SJSA1 (cell line): ENCODE measurements at places on chromosomes 16 and 17. TPM values are rescaled to one million over a fixed set of nuclear protein-coding genes. Genes with fewer than 3 reads are reported as not detected.

Gene NPB
- total RNA-seq, result 0.56 and 0.84 TPM in 2 replicates

Gene OTOP2
- not detected in 2 replicates for total RNA-seq

Gene METTL2A
- total RNA-seq, result 18.9 and 29.9 TPM in 2 replicates

Gene ADAD2
- total RNA-seq, result not detected in 2 replicates

Gene TBC1D26
- total RNA-seq, result not detected in 2 replicates

DNA sequence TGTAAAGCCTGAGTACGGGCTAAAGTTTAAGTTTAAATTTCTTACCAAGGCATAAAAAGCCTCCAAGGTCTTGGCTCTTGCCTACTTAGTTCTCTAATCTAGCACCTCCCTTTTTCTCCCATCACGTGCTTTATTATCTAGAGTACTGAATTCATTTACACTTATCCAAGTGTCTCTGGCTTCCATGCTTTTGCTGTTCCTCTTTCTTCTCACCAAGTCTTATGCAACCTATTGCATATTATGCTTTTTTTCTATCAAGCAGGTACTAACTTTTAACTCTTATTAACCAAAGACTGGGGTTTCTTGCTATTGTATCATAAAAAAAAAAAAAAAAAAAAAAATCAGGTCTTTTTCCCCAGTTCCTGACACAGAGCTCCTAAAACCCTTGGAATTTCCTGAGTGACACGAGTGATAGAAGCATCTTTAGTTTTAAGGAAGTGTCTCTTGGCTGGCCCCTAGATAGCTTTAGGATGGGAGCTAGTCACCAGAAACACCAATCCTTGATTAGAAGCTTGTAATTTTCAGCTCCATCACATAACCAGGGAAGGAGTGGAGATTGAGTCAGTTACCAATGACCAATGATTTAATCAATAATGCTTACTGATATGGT lies 44.9 kb downstream of the SSH2 start:
- H3K36me3 ChIP-seq, result peaks cover 2% of the 10 kb centered on the region
- H3K27ac ChIP-seq, result no peak overlapping the region
- no peak overlapping the region for H3K4me3 ChIP-seq

DNA sequence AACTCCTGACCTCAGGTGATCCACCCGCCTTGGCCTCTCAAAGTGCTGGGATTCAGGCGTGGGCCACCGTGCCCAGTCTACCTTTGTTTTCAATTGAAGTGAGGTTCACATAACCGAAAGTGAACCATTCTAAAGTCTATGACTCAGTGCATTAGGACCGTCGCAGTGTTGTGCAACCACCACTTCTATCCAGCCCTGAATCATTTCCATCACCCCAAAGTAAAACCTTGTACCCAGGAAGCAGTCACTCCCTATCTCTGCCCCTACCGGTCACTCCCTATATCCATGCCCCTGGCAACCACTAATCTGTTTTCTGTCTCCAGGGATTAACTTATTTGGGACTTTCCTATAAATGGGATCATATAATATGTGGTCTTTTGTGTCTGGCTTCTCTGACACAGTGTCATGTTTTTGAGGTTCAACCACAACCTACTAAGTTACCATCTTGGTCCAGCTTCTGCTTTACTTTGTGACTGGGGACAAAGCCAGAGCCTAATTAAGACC lies 28.3 kb upstream of the CDC42EP4 start:
- H3K27ac ChIP-seq, result peak overlapping the region; percentile 84
- H3K4me1 ChIP-seq, result peaks cover 74% of the 10 kb centered on the region
- no peak overlapping the region for H3K4me3 ChIP-seq
- no peaks in the 10 kb centered on the region for H3K36me3 ChIP-seq
- DNase-seq, result peak; percentile 93

DNA sequence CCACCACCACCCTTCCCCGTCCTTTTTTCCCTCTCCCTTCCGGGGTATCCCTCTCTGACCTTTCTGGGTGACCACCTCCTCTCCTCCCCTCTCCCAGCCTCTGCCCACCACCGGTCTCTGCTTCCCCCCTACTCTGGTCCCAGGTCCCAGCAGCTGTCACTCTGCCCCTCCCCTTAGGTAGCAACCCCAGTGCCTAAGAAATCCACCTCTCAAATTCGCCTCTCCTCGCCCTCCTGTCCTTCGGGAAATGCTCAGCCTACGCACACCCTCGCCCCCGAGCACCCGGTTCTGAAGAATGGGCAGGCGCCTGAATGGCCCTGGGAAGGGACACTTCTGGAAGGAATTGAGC lies 775 bp upstream of the SP6 start:
- no peak for DNase-seq
- peaks cover 13% of the 10 kb centered on the region for H3K4me1 ChIP-seq
- H3K4me3 ChIP-seq, result no peak overlapping the region
- no peaks in the 10 kb centered on the region for H3K36me3 ChIP-seq
- H3K27ac ChIP-seq, result no peak overlapping the region

DNA sequence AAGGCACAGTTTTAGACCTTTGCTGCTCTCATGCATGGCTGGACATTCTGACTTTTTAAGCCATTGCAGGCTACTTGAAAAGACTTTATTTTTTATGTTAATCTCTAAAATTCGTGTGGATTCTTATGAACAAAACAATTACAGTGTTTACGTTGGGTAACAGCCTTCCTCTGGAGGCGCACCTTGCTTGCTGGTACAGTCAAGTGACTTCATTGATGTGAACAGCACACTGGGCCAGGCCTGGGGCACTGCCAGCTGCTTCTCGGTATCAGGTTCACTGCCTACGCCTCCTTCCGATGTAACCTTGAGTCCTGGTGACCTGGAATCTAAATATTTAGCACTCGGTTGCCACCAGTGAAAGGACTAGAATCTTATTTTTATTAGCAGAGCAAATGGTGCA lies 27.8 kb downstream of the MARCHF10 start:
- H3K27me3 ChIP-seq, result no peaks in the 10 kb centered on the region
- H3K4me1 ChIP-seq, result peaks cover 9% of the 10 kb centered on the region; the same call in 1 of the 2 replicates
- H3K36me3 ChIP-seq, result no peaks in the 10 kb centered on the region
- DNase-seq, result no peak
- H3K4me3 ChIP-seq, result no peak overlapping the region

GRCh38 chr17:34703533-34703932 lies 124.2 kb downstream of the TMEM132E start:
- peak; percentile 8 for DNase-seq
- no peaks in the 10 kb centered on the region for H3K36me3 ChIP-seq
- no peak overlapping the region for H3K27ac ChIP-seq
- no peak overlapping the region for H3K4me3 ChIP-seq
- no peaks in the 10 kb centered on the region for H3K27me3 ChIP-seq

GRCh38 chr17:45022655-45023339 lies 28.6 kb downstream of the DCAKD start:
- no peak overlapping the region for H3K4me3 ChIP-seq
- peaks cover 24% of the 10 kb centered on the region for H3K4me1 ChIP-seq
- no peaks in the 10 kb centered on the region for H3K27me3 ChIP-seq

GRCh38 chr17:39114723-39115122 lies 36.7 kb downstream of the PLXDC1 start:
- H3K27me3 ChIP-seq, result no peaks in the 10 kb centered on the region
- no peak for DNase-seq
- H3K4me3 ChIP-seq, result no peak overlapping the region
- H3K4me1 ChIP-seq, result no peaks in the 10 kb centered on the region
- no peak overlapping the region for H3K27ac ChIP-seq

DNA sequence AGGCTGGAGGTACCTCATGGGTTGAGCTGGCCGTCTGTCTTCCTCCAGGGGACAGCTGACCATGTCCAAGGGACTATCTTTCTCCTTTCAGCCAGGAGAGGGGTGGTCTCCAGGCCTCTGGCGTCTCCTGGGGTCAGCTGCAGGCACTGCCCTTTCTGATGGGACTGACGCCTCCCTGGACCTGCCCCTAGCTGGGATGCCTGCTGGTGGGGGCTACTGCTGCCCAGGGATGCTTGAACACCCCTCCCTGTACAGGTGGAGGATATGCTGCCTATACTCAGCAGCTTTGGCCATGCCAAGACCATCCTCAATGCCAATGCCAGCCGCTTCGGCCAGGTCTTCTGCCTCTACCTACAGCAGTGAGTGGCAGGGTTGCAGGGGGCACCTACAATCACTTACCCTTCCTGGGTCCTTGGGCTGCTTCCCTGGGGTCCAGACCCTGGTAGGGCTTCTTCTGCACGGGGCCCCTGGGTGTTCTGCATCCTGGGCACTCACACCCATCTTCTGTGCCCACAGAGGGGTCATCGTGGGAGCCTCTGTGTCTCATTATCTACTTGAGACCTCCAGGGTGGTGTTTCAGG lies 4.2 kb downstream of the MYO15B start:
- H3K36me3 ChIP-seq, result peaks cover 7% of the 10 kb centered on the region
- no peak overlapping the region for H3K4me3 ChIP-seq
- peaks cover 16% of the 10 kb centered on the region for H3K4me1 ChIP-seq
- H3K27ac ChIP-seq, result no peak overlapping the region
- peaks cover 22% of the 10 kb centered on the region for H3K27me3 ChIP-seq
- no peak for DNase-seq

- DNase-seq, result peak; percentile 52
- H3K4me3 ChIP-seq, result peak overlapping the region; percentile 69
- peaks cover 41% of the 10 kb centered on the region for H3K36me3 ChIP-seq
- H3K27me3 ChIP-seq, result no peaks in the 10 kb centered on the region
- peaks cover 14% of the 10 kb centered on the region; the same call in 1 of the 2 replicates for H3K4me1 ChIP-seq
Measured at GRCh38 chr17:36544044-36544306, 744 bp upstream of the GGNBP2 start.

- H3K36me3 ChIP-seq, result no peaks in the 10 kb centered on the region
- no peak for DNase-seq
- H3K27ac ChIP-seq, result no peak overlapping the region
- H3K4me3 ChIP-seq, result no peak overlapping the region
Measured at GRCh38 chr16:82190386-82190785, 20.4 kb upstream of the MPHOSPH6 start.

DNA sequence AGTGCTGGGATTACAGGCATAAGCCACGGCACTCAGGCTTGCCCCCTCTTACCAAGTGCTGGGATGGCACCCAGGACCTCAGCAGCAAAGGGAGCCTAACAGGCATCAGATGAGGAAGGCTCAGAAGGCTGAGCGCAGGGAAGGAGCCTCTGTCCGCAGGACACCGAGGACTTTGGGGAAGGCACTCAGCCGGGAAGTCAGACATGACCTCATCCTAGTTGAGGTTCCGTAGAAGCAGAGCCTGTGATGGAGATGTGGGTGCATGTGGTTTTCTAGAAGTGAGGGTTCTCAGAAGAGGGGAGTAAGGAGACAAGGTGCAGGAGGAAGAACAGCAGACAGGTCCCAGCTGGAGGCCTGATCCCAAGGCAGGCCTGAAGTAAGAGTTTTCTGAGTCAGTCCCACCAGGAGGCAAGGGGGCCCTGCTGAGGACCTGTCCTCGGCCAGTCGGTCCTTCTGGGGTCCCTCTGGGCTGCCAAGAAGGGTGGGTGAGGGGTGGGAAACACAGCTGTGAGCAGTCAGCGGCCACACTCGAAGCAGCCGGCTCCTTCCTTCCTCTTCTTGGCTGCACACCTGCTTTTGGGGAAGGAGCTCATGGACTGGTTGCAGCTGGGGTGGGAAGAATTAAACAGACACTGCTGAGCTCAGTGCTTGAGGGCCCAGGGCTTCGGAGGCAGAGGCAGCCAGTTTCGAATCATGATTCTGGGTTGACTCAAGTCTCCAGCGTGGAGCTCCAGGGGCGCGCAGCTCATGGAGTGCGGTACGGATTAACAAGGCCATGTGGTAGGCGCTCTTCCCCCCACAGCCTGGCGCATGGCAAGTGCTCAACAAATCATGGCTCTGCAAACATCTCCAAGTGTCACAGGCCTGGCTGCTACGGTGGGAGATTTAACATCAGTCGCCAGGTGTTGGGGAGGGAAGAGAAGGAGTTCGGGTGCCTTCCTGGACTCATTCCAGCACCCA lies 38.9 kb upstream of the SNN start:
- no peak for DNase-seq
- H3K4me3 ChIP-seq, result no peak overlapping the region
- H3K4me1 ChIP-seq, result peaks cover 28% of the 10 kb centered on the region
- no peaks in the 10 kb centered on the region for H3K36me3 ChIP-seq
- H3K27me3 ChIP-seq, result no peaks in the 10 kb centered on the region
- no peak overlapping the region for H3K27ac ChIP-seq

- no peak overlapping the region for H3K27ac ChIP-seq
- no peaks in the 10 kb centered on the region for H3K27me3 ChIP-seq
- H3K4me1 ChIP-seq, result peaks cover 7% of the 10 kb centered on the region; the same call in 1 of the 2 replicates
- no peaks in the 10 kb centered on the region for H3K36me3 ChIP-seq
- H3K4me3 ChIP-seq, result no peak overlapping the region
Measured at GRCh38 chr17:60959011-60959410, 281.4 kb downstream of the BCAS3 start.
